ENCODE measurements at places on chromosomes 13 and 19. TPM values are rescaled to one million over a fixed set of nuclear protein-coding genes. Genes with fewer than 3 reads are reported as not detected.
A peak's percentile ranks its signal among the peaks of the same experiment; 100 is the strongest.

DNA sequence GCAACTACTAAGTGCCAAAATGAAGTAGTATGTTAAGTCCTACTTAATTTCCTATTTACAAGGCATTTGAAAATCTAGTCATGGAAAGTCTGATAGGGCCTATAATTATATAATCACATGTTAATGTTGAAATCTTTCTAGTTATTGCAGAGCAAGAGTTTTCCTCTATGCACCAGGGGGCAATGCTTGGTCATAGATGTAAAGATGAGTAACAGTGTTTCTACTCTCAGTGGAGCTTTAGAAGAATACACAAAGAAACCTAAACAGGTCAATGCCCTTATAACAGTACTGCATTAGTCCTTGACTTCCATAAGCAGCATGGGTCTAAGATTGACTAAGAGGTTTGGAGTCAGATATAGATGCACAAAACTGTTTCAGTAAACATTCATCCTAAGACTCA, 218.7 kb downstream of the KCTD12 start:
- peak; percentile 89 for DNase-seq

DNA sequence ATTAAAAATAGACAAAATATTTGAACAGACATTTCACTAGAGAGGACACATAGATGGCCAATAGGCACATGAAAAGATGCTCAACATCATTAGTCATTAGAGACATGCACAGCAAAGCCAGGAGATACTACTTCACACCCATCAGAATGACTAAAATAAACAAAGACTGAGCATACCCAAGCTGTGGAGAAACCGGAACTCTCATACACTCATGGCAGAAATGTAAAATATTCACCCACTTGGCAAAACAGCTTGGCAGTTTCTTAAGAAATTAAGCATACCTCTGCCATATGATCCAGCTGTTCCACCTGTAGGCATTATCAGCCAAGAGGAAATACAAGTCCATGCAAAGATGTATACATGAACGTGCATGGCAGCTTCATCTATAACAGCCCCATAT, 213.4 kb downstream of the TSHZ3 start:
- no peak for DNase-seq

DNA sequence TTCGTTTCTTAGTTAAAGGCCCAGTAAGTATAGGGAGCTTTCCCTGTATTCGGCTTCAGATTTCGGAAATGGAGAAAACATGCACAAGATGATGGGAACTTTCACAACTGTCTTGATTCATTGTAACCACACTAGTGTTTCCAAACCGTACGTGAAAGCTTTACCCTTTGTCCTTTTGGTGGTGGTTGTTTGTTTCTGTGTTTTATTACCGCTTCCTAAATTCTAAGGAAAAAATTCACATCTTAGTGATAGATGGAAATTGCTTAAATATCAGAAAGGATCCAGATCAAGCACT, 504 bp upstream of the VWA8 start:
- DNase-seq: no peak

DNA sequence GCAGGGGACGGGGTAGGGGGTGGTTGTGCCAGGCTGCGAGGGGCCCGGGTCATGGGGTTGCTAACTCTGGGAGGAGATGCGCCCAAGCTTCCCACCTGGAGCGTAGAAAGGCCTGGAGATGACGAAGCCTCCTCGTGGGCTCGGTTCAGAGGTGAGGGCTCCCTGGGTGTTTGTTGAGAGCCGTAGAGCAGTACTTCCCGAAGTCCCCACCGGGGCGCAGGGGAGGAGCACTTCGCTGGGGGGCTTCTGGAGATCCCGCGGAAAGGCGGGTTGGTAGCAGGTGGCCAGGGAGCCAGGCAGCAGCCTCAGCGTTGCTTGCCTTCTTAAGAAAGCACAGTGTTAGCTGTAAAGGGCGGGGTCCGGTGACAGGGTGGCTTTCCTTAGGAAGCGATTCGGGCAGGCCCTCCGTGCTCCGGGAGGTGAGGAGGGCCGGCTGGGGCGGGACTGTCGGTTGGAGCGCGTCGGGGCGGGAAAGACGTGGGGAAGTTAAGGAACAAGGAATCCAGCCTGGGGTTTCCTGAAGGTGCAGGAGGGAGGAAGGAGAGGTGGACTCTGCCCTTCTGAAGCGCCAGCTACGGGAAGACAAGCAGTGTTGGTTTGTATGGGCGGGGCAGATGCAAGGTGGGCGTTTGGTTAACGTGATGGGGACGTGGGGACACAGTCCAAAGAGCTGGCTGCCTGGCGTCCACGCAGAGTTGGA, 3.3 kb downstream of the VSTM2B start:
- no peak for DNase-seq

DNA sequence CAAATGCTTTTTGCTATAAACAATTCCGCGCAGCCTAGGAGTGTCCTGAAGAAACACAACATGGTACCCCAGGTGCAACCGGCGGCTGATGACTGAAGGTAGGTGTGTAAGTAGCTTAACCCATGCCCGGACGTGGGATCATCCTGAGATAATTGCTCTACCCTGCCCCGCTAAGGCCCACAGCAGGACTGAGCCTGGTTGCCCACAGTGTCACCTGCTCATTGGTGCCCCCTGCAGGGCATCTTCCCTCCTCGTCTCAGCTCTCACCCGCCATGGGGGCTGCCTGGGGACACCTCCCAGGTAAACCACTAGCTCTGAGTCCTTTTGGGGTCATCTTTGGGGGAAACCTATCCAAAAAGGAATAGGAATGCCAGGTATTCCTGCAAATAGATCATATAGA, 22.3 kb downstream of the TMEM161A start:
- no peak for DNase-seq

GRCh38 chr19:6632002-6632621, 37.8 kb downstream of the TNFSF14 start:
- DNase-seq: peak; percentile 85

SEMA6B gene
- total RNA-seq: 166 TPM

DNA sequence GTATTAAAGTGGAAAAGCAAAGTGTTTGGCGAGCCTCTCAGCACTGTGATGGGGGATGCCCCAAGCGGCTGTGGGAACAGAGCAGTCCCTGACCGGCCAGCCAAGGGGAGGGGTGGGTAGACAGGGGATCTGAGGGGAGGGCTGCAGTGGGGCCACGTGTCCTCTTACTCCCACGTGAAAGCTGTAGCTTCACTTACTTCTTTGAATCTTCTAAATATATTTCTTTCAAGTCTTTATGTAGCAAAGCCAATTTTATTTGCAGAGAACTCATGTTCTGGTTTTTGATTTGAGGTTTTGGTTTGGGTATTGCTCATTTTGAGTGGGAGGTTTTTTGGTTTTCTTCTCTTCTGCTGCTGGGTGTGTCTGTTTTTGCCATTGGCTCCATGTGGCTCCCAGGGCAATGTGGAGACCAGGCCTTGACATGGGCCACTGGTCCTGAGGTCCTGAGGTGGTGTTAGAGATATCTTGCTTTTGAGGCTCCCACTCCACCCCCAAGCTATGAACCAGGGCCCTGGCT, 17.7 kb upstream of the OVOL3 start:
- no peak for DNase-seq

- DNase-seq: no peak
These were observed 2.5 kb downstream of the PALM start for GRCh38 chr19:711254-711653.

DNA sequence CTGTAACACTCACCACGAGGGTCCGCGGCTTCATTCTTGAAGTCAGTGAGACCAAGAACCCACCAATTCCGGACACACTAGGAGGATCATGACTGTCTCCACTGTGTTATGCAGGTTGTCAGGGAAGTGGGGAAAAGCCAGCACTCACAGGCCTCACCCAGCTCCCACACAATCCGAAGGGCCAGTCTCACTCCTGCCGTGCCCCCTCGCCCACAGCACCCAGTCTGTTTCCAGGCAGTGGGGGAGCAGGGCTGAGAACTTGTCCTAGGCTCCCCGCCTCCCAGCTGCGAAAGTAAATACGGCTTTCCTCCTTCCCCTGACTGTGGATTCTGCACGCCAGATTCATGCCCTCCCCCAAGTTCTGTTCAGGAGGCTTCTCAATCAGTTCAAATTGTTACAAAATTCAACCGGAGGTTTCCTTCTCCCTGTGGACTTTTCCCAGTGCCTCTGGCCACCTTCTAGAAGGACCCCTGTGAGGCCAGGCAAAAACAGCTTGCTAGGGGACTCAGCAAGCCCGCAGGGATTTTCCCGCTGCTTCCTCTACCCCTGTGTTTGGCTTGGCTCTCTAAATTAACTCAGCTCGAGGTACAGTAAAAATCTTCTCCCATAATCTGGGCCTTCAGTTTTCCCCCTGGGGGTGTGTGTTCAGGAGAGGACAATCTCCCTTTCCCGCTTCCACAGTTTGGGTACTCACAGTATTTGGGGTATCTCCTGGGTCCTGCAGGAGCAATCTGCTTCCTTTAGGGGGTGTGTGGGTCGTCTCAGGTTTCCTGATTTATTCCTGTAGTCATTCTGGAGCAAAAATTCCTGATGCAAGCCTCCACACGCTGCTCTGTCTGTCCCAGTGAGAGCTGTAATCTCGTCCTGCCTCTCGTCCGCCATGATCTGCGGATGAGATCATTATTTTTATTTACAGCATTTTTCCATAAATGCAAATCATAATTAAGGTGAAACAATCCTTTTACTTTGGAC, 899.8 kb downstream of the GPC5 start:
- no peak for DNase-seq

PLK5 gene
- not detected for total RNA-seq

DNA sequence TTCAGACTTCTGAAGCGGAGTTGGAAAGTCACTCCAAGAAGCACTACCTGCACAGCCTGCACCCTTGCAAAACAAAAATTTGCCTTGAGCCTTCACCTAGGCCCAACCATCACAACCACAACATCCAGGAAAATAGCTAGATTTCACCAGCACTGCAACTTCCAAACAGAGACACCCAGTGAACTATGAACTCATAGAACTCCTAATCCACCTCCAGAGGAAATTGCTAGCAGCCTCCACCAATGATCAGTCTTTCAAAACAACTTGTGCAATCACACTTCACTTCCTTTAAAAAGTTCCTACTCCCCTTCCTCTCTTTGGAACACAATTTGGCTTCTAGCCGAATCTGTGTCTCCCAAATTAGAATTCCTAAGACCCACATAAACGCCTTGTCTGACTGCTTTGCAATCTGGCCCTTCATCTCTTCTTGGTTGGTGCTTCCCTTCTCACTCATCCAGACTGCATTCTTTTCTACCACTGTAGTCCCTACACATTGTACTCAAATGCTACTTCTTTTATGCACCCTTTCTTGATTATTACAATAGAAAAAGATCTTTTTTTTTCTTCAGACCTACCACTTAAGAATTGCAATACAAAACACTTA, 489.2 kb upstream of the ARGLU1 start:
- DNase-seq: no peak

DNA sequence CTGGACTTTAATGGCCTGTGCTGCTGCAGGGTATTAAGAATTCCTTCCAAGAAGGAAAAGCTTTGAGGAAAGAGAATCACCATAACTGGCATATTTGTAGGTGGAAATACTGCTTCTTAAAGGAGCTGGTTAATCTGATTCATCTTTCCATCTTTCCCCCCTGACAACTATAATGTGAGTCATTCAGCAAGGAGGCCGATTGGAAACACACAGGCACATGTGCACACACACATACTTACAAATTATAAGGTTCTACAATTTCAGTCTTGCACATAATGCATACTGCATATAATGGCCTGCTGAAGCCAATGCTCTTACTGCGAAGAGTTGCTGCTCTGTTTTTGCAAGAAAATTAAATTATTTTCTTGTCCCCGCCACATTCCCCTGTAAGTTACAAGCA, 78.8 kb upstream of the TPP2 start:
- DNase-seq: no peak

DNA sequence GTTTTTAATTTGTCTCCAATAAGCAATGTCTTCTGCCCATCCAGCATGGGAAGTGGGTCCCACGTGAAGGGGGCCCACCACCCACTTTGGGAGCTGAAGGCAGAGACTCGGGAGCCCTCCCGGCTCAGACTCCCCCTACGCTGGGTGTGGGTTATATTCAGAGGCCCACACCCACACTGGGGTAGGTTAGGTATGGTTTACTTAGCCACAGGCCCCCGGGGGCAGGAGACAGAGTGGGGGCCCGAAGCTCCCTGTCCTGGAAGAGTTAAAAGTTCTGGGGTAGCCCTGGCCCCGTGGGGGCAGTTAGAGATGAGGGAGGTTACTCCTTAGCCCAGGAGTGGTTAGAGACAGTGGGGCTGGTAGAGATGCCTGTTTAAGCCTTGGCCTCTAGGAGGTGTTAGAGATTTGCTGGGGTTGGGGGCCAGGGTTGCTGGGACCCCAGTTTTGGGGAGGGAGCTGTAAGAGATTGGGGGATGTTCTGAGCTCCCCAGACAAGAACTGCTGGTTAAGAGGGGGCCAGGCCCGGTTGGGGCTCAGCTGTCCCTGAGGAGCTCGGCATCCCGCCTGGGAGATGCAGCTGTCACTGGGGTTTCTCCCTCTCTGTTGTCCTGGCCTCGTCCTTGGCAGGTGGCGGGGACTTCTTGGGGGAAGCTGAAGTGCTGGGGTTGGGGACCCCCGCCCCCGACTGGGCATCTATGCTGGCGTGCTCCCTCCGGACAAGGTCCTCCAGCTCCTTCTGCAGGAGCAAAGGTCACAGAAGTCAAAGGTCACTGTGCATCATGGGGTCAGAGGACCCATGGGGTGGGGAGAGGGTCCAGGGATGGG, 712 bp upstream of the RINL start:
- no peak for DNase-seq

DNA sequence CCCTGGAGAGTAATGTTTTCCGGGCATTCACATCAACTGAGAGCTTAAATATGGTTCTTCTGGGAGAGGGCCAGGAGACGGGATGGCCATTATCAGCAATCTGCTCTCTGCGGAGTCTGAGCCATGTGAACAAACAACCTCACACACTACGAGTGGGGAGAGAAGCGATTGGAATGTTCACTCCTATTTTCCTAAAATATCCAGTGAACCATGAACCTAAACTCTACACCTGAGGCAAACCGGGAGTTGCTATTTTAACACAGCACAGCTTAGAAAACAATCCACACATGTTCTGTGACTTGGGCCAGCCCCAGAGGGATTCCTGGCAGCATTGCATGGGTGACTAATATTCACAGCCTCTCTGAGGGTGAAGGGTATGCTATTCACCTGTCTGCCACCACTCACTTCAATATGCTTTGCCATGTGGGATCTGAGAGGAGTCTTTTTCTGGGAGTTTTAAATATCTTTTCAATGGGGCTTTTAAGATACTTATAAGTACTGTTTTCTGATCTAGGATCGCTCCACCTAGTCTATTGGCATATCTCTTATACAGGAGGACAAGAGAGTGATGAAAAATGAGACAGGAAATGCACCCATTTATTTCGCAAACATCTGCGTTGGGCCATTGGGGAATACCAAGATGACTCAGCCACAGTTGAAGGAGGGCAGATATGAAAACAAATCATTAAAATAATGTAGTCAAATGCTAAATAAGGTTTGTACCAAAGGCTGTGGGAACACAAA, 72.6 kb upstream of the SERP2 start:
- DNase-seq: peak; percentile 74

GRCh38 chr19:41409288-41409687, 11.7 kb downstream of the BCKDHA start:
- peak; percentile 15 for DNase-seq
